Progenitor cell of endocrine pancreas (in vitro differentiated cells): ENCODE measurements at places on chromosomes 3 and 15.

- no peak for DNase-seq
These were observed 83.9 kb downstream of the MEGF11 start for GRCh38 chr15:66169625-66170024.

DNA sequence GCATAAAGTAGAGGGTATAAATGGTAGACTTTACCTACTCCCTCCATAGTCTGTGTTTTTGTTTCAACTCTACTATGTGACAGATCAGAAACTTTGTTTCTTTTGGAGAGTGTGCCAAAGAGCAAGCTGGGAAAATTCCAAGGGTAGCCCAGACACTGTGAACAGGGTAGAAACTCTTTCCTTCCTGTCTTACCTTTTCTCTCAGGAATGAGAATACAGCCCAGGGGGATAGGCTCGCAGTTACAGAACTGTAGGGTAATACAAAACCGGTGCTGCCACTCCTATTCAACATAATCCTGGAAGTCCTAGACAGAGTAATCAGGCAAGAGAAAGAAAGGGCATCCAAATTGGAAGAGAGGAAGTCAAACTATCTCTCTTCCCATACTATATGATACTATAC is 256.3 kb downstream of the CPNE4 start:
- no peak for DNase-seq

- no peak for DNase-seq
These were observed 178.6 kb upstream of the LYSMD4 start for GRCh38 chr15:99911816-99912215.

DNA sequence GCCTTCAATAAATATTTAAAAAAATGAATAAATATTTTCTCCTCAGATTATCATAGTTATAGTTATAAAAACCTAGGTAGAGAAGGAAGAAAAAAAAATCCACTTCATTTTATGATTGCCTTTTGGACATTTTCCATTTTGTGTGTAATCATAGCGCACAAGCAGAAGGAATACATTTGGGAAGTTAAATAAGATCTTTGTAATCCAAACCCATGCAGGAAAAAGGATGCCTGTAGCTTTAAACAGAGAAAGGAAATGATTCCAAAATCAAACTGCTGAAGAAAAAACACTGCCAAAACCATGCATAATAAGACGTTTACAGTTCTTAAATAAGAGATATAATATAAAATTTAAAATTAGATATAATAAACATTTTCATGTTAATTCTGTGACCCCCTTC is 7.4 kb upstream of the CCDC54 start:
- DNase-seq: no peak

DNA sequence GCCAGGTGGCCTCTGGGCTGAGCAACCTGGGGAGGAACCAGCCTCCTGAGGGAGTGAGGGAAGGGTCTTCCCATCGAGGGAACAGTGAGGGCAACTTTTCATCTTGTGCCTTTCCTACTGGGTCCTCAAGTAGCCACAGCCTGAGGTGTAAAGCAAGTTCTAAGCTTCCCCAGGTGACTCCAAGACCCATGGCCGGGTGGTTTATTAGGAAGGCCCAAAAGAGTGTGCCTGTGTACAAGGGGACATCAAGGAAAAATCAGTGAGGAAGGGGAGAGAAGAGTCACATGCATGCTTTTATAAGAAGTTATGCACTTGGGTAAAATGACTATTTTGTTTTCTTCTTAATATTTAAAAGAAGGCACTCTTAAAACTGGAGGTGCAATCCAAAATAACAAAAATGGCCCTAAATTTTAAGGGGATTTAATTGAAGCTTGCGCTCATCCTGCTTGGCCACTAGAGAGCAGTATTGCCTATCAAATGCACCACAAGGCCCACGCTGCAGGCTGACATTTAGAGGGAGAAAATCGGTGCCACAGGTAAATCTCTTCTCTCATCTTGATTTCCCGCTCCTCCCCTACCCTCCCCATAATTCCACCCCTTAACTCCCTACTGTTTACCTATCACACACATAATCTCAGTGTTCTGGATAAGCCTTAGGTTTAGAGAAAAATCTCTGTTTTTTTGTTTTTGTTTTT is 6.7 kb downstream of the NANOGP8 start:
- DNase-seq: no peak

GRCh38 chr3:63922491-63923199 is 10.5 kb upstream of the SCAANT1 start:
- DNase-seq: no peak

- no peak for DNase-seq
These were observed 6.7 kb downstream of the KNSTRN start for GRCh38 chr15:40388941-40389823.
